ENCODE measurements at places on chromosomes 7 and 10.

GRCh38 chr10:81213370-81213769 is 661.6 kb upstream of the NRG3 start:
- DNase-seq: no peak

GRCh38 chr10:120978589-120979252 is 127.6 kb downstream of the WDR11 start:
- DNase-seq: no peak

GRCh38 chr10:10223131-10223530 is 794.5 kb upstream of the CELF2 start:
- DNase-seq: no peak

GRCh38 chr10:121236621-121237020 is 361.6 kb downstream of the FGFR2 start:
- no peak for DNase-seq

GRCh38 chr7:45888185-45888992 is at the start of gene IGFBP1:
Gene IGFBP1, plus strand, starts transcription at chr7:45888488. Its CDS starts 165 bp downstream, at chr7:45888653.
- DNase-seq: no peak

GRCh38 chr10:112446055-112446854 is 459 bp downstream of the ZDHHC6 start:
- no peak for DNase-seq

DNA sequence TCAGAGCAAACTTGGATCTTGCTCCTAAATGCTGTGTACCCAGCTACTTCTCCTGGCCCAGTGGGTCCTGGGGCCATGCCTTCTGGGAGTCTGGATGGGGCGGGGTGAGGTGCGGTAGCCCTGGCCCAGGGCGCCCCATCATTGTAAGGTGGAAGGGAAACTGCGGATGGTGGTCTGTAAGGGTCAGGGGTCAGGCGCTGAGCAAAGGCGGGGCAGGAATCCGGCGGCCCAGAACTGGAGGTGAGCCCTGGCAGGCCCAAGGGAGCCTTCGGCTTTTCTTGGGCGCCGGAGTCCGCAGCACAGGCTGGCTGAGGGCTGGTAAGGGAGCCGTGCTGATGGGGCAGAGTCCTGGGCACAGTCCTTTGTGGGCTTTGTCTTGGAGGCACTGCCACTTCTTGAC is 66.5 kb upstream of the CTBP2 start:
- no peak for DNase-seq

DNA sequence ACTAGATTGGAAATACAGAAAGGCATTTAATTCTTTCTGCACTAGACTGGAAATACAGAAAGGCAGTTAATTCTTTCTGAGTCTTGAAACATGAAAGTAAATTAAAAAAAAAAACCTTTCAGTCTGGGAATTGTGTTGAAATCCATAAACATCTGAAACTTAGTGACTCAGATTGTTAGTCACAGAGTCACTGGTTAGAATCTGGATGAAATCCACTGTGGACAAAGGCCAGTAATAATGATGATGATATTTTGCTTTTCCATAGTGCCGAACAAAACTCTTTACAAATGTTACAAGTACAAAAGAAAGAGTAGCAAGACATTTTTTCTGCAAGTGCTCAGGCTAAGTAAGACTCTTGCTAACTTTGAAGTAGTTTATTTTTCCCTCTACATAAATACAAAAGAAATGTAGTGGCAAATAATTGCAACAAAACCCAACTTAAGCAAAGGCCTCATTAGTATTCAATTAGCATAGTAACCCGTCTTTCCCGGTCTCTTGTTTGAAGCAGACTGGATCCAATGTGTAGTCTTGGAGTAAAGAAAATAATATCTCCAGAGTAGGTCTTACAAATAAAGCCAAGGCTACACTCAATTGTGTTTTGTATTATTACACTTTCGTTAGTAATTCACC is 5.8 kb upstream of the PRTFDC1 start:
- peak; percentile 92 for DNase-seq

GRCh38 chr7:50209461-50210135 is 94.9 kb upstream of the IKZF1 start:
- no peak for DNase-seq

DNA sequence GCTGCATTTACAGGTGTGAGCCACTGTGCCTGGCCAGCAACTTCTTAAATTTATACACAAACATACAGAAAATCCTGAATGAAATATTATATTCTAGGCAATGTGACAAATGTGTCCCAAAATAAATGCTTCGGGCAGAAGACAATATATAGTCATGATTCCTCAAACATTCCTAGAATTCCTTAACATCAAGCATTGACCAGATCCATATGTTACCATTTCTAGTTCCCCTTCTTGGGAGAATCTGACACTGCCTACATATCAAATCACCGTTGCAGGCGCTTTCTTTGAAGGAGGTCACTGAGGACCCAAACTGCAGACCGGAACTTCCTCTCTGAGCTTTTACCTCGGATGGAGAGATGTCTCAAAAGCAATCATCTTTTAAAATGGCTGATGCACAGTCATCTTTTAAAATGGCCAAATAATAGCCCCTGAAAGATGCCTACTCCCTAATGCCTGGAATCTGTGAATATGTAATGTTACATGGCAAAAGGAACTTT is 323.5 kb downstream of the PHF14 start:
- DNase-seq: no peak

DNA sequence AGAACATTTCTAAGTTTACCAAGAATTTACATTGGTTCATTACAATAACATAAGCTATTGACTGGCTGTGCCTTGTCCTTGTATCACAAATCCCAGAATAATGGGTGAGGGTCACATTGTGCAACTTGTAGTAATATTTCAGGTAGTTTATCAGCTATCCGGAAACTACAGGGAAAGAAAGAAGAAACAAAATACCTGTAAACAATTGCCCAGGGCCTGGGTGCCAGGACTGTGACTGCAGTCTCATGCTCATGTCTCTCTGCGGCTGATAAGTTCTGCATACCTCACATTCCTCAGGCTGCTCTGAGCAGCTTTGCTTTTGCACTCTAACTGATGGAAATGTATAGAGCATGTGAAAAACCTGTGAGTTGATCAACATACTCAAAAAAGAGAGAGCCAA is 131.8 kb upstream of the TRIM24 start:
- DNase-seq: no peak

DNA sequence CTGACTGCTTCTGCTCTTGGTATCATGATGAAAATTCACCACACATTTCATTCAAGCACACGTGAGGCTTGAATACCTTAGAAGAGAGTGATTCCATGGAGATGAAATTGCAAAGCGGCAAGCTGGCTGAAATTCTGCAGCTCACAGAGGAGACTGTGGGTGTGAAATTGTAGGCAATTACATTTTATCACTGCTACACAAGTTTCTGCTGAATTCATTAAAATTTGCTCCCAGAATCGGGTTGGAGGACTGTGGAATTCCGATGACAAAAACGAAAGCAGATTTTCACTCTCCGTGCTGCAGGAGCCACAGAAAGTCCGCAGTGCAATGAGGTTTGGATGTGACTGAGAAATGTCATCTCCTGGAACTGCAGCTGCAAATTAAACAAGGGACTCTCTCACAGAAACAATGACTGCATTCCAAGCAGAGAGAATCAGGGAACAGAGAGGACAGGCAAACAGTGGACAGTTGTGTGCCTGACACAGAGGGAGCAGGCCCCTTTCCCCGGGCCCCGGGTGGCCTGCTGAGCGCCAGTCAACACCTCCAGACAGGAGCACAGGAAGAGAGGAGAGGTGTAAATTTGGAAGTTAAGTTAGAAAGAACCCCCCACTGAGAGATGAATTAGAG is 109.1 kb downstream of the C10orf90 start:
- DNase-seq: no peak

- no peak for DNase-seq
These were observed 33.9 kb downstream of the ASB13 start for GRCh38 chr10:5632446-5632845.

DNA sequence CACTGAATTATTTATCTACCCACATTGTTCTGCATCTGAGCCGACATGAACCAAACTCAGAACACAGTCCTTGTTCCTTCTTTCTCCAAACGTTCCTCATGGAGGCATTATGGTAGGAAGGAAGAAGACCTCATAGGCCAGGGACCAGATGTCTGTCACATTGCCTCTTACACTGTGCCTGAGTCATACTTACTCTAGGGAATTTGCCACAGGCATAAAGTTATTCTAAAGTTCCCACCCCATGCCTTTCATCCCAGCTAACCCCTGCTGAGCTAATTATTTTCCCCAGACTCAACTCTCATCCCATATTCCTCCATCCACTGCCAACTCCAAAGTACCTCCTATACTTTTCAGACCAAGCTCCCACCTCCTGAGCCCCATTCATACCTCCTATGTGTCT is 21.2 kb downstream of the MAT1A start:
- peak; percentile 8 for DNase-seq

GRCh38 chr10:1454428-1454827 is 282.9 kb downstream of the ADARB2 start:
- DNase-seq: no peak

DNA sequence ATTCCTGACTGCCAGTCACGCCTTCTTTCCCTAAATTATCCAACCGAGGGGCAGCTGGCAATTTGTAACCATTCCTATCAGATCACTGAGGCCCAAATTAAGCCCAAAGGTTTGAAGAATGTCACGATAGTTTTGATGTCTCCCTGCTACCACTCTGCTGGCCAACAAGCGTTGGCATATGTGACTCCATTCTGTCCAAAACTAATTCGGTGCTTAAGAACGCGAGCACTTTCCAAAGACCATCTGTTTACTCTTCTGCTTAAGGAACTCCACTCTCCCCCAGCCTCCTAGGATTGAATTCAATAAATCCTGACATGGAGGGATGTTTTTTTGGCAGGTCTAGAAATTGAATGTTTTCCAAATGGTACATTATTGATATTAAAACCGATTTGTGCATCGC is 131.5 kb upstream of the CTBP2 start:
- DNase-seq: no peak

DNA sequence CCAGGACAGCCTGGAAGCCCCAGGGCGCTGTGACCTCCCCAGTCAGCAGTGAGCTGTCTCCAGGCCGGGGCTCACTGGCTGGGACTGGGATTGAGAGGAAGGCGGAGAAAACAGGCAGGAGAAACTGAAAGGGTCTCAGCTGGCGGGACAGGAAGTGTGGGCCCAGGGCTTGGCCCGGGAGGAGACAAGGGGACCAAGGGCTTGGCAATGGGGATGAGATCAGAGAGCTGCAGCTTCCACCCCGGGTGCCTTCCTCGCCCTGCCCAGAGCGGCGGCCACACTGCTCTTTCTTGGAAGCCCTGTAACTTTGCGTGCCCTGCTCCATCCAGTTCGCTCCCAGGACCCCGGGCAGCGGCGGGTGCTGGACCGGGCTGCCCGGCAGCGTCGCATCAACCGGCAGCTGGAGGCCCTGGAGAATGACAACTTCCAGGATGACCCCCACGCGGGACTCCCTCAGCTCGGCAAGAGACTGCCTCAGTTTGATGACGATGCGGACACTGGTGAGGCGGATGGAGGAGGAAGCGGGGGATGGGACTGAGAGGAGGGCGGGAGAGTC is 4.4 kb downstream of the ZNHIT1 start:
- no peak for DNase-seq

GRCh38 chr10:70335246-70335613 is 47.2 kb downstream of the LRRC20 start:
- no peak for DNase-seq

- DNase-seq: no peak
These were observed 170.8 kb upstream of the GLI3 start for GRCh38 chr7:42407833-42408232.

DNA sequence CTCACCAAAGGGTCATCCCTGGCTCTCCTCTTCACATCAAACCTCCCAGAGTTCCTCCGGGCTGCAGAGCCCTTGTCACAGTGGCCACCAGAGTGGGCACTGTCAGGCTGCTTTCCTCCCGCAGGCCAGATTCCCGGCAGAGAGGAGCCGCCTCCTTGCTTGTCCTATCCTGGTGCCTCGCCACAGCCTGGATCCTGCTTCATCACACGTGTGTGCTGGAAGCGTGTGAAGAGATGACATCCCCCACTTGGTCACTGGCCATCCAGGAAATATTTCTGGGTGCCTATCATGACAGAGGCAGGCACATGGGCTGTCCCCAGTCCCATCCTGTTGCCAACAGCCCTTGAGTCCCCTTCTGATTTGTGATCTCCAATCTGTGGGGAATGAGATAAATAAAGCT is 15.0 kb downstream of the INSIG1 start:
- DNase-seq: no peak

- DNase-seq: no peak
These were observed 42.4 kb downstream of the TNS3 start for GRCh38 chr7:47539398-47540052.

- DNase-seq: peak; percentile 66
These were observed 155.8 kb downstream of the BMPER start for GRCh38 chr7:34061149-34061548.

DNA sequence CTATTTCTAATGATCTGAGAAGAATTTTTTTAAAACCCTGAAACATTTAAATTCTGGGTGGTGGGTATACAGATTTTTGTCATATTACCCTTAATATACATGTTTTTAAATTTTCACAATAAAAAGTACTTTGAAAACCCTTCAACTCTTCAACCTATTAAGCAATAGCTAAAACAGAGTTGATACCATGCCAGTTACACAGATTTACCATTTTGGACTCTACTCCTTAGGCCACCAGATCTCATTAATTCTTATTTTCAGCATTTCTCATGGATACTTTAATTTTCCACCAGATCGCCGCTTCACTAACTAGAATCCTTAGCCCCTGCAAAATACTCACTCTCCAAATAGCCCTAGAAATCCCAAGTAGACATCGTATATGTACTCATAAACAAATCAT is 12.7 kb upstream of the COL28A1 start:
- no peak for DNase-seq

DNA sequence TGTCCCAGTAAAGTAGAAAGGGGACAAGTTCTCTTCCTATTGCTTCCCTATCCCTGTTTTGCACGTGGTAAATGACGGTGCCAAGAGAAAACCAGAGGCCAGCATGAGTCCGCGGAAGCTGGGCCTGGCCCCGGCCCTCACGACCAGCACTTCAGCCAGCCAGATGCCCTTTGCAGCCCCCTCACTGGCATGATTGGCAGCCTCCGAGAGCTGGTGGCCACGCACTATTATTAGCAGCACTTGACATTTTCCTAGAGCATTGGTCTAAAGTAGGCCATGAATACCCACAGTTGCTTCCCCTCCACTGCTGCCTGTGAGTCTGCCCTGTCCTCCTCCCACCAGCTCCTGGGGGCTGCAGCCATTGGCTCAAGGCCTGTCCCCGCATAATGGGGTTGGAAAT is 369.1 kb downstream of the PLXNA4 start:
- DNase-seq: no peak

- DNase-seq: no peak
These were observed 109.4 kb upstream of the ACBD5 start for GRCh38 chr10:27349987-27350386.
